ENCODE measurements at places on chromosomes 1 and 21. TPM values are rescaled to one million over a fixed set of nuclear protein-coding genes. Genes with fewer than 3 reads are reported as not detected.

DNA sequence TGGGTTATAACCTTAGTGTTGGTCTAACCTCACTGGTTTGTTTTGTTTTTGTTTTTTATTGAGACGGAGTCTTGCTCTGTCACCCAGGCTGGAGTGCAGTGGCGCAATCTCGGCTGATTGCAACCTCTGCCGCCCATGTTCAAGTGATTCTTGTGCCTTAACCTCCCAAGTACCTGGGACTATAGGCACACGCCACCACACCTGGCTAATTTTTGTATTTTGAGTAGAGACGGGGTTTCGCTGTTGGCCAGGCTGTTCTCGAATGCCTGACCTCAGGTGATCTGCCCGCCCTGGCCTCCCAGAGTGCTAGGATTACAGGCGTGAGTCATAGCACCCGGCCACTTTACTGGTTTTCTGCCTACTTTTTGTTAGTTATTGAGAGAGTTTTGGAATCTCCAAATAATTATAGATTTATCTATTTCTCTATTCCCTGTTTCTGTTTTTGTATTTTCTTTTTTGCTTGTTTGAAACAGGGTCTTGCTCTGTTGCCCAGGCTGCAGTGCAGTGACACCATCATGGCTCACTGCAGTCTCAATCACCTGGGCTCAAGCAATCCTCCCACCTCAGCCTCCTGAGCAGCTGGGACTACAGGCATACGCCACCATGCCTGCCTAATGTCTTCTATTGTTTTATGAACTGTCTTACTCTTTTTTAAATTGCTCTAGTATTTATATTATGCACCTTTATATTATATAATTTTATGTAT is 21.4 kb downstream of the SMG7 start:
- no peak for DNase-seq

DNA sequence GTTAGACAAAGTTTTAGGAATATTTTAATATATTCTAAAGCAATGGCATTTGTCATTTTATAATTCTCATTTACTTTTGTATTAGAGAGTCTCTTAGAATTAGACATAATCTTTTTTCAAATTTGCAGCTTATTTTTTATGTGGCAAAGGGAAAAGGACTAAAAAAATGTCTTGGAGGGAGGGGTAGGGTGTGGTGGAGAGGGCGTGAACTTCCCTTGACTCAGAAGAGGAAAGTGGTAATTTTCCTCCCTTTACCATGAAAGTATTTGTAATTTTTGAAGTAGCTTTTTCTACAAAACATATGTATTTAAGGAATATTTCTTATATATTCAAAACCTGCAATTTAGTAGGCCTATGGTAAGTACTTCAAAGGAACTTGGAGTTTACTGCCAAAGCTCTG is 6.9 kb upstream of the RABGAP1L start:
- no peak for DNase-seq

DNA sequence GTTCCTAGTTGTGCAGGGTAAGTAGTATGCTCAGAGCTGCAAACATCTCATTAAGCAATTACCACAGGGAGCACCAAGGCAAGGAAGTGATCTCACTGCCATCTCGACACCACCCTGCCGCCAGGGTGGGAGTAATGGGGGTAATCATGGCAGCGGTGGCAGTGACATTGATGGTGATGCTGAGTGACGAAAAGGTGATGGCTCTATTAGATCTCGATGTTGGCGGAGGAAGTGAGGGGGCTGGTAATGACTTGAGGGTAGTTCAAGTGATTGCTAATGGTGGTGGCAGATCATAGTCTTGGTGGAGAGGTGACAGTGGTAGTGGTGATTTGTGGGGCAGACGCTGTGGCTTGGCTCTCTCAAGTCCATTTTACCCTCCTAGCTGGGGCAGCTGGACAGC is 25.4 kb upstream of the TENT5B start:
- DNase-seq, result no peak

Gene RAP1GAP
- total RNA-seq, result 0.29 TPM

Gene OR4F16
- not detected for total RNA-seq
